ENCODE measurements at places on chromosomes 7 and 10.

GRCh38 chr7:125195156-125195555 is 265.5 kb upstream of the POT1 start:
- DNase-seq, result no peak

- DNase-seq, result no peak
These were observed 32.2 kb upstream of the AQP1 start for GRCh38 chr7:30879139-30880124.

- no peak for DNase-seq
These were observed 182.4 kb downstream of the SEM1 start for GRCh38 chr7:96527133-96527827.

DNA sequence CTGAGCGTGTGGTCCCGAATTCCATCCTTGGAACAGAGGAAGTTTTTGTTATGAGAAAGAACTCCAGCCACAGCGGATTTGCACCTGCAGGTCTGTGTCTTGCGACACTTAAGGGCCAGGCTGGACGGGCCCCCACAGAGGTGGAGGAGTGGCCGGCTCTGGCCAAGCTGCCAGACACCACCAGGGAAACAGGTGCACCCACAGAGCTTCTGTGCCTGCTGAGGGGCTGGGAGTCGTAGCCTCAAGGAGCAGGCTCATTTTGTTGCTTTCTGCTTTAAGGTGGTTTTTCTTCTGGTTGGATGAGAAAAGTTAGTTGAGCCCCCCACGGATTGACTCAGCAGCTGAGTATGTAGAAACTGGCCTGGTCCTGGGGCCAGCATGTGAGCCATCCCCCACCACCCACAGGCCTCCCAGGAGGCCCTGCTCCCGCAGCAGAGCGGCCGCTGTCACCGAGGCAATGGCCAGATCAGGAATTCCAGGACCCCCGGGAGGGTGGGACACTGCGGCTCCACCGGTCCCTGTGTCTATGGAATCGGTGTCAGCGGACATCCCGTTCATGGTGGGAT is 41.9 kb downstream of the NKX6-2 start:
- DNase-seq, result no peak

GRCh38 chr7:6709808-6710207 is 3.1 kb upstream of the ZNF12 start:
- no peak for DNase-seq

GRCh38 chr7:39406467-39406866 is 159.7 kb upstream of the YAE1 start:
- no peak for DNase-seq

DNA sequence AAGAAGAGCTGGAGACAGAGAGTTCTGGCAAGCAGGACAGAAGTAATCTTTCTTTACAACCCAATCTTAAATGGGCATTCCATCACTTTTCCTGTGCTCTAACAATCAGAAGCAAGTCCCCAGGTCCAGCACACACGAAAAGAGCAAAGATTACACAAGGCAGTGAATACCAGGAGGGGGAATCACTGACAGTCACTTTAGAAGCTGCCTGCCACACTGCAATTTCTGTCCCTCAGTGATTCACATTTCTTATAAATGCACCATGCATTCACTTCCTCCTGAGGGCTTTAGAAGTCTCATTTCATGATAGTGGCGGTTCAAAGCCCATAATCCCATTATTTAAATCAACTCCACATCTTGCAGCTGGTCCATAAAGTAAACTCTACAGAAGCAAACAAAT is 362.5 kb downstream of the POM121L12 start:
- no peak for DNase-seq

GRCh38 chr7:127411176-127411575 is 18.7 kb upstream of the ZNF800 start:
- no peak for DNase-seq

DNA sequence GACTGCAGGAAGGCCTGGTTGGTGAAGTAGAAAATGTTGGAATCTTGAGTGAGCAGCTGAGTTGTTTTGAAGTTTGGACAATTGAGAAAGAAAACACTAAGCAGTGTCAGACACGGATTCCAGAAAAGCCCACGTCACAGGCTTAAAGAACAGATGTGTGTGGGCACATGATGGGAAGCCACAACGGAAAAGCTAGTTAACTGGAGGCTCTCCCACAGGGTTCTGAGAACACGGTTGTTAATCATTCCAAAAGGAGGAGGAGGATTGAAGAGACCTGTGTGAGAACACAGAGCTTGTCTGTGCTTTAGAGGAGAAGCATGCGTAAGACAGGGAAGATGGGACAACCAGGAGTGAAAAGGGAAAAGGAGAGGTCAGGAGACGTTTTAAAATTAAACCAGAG is 42.6 kb downstream of the SHH start:
- no peak for DNase-seq

DNA sequence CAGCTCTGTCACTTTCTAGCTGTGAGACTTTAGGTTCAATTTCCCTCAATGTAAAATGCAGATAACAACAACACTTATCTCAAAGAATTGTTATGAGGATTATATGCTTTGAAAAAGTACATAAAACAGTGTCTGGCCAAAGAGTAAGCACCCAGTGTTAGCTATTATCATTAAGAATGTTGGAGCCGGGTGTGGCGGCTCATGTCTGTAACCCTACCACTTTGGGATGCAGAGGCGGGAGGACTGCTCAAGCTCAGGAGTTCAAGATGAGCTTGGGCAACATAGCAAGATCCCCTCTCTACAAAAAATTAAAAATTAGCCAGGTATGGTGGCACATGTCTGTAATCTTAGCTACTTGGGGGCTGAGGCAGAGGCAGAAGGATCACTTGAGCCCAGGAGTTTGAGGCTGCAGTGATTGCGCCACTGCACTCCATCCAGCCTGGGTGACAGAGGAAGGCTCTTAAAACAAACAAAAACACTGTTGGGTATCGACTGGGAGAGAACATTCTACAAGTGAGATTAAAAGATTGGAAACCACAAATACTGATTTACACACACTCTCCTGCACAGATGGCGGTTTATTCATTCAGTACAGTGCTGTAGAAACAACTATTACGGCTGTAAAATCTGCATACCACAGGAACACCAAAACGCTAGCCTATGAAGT is 107.3 kb downstream of the PROSER2 start:
- DNase-seq, result no peak

GRCh38 chr7:134935701-134936100 is 50.6 kb upstream of the AGBL3 start:
- DNase-seq, result no peak

DNA sequence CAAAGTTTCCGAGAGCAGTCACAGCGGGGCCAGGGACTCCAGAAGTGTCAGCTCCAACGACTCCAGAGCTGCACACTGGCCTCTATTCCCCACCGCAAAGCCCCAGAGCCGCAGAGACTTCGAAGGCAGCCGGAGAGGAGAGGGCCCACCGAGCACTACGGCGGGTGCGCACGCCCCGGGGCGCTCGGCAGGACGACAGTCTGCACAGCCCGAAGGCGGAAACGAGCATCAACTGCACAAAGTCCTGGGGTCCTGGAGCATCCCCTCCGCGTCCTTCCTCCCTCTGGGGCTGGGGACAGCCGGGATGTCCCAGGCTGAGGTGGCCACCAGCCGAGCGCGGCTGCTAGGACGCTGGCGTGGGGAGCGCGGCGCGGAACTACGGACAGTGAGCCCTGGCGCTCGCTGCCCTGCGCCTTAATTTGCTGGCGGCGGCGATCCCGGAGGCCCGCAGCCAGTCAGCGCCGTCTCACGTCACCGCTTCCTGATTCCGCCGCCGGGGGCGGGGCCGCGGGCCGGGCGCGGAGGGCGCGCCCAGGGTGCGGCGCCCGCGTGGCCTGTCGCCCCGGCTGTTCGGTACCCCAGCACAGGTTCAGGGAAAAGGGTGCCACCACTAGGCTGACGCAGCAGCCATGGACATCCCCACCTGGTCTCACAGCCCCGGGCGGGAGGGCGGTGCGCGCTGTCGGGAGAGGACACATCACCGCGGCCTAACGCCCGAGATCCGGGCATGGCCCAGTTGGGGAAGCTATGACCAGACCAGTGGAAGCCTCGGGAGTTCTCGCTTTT is at the start of gene TBX20:
Gene TBX20 (minus strand): TSS at position 391 of the 786 bp plus-strand sequence. CDS start 480 bp downstream, outside the sequence.
- no peak for DNase-seq

- DNase-seq, result no peak
These were observed 110.7 kb downstream of the RALA start for GRCh38 chr7:39733881-39734632.

DNA sequence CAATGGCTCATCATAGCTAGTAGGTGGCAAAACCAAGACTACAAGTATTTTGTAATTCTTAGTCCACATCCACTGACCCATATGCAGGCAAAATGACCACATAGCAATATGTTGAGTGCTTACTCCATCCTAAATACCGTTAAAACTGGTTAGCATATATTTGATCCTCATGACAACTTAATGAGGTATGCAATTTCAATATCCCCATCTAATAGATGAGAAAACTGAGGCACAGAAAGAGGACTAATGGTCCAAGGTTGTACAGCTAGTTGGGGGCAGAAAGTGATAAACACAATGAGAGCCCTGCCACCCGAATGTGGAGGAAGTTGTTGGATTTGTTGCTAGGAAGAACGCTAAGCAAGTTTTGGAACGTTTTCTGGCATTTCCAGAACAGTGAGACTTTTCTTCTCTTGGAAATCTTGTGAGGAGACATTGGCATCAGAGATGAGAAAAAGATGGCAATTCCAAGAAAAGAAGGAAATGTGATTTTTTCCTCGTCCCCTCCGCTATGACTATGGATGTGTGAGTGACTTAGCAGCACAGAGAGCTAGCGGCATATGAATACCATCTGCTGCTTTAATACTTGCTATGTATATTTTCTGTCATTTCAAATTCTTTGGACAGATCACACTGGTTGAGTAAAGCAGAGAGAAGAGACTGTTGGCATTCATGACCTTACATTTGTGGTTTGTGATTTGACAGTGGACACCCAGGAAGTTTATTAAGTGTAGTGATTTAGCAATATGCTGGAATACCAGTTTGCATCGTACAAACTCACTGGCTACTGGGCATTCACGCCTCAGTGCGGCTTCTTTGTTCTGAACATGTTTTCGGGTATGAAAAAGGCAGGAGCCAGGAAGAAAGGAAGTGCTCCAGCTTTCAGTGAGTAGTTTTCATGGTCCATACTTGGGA is 51.5 kb downstream of the NRCAM start:
- DNase-seq, result no peak

All from AML-193 (cell line).